NCI-H2081 (cell line): ENCODE measurements at places on chromosomes 4 and X.
A peak's percentile ranks its signal among the peaks of the same experiment; 100 is the strongest.

GRCh38 chr4:111781611-111782010, 363.6 kb upstream of the FAM241A start:
- DNase-seq: no peak

GRCh38 chr4:85777908-85778631, 303.1 kb downstream of the ARHGAP24 start:
- no peak for DNase-seq

DNA sequence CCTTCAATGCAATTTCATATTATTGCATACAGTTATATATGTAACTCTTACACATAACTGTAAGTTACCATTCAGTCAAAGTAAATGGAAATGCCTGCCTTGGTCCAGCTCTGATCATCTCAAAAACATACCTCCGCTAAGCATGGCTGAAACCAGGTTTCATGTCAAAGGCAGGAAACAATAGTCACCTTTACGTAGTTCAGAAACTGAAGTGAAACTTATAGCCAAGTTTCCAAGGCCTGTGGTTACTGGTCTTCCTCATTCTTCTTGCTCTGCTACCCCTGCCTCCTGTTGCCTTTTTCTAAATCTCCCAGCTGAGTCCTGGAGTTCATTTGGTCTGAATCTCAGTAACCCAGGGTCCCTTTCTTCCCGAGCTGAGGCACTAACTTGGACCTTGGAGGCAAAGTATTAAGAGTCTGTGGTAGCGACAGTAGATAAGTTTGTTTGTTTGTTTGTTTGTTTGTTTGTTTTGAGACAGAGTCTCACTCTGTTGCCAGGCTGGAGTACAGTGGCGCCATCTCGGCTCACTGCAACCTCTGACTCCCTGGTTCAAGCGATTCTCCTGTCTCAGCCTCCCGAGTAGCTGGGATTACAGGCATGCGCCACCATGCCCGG, 30.8 kb downstream of the DAPP1 start:
- DNase-seq: no peak

- peak; percentile 40 for DNase-seq
These were observed 545 bp downstream of the ABCE1 start for GRCh38 chr4:145098675-145099037.

DNA sequence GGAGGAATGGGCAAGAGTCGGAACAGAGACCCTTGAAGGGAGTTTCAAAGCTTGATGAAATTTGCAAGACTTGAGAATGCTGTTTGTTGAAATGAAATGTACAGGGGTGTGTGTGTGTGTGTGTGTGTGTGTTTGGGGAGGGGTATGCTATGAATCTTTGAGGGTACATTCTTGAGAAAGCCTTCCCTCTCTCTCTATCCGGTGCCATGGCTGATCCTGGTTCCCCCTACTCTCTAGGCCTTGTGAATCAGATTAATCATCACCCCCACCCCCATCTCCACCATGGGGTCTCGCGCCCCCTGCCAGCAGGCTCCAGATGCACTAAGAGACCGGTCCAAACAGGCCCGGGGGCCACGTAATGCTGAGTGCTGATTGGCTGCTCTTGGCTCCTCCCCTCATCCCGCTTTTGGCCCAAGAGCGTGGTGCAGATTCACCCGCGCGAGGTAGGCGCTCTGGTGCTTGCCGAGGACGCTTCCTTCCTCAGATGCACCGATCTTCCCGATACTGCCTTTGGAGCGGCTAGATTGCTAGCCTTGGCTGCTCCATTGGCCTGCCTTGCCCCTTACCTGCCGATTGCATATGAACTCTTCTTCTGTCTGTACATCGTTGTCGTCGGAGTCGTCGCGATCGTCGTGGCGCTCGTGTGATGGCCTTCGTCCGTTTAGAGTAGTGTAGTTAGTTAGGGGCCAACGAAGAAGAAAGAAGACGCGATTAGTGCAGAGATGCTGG, at the start of gene HTR2C:
TSS of gene HTR2C (plus strand) at position 441 of the 729 bp plus-strand sequence. CDS start 142,851 bp downstream, outside the sequence.
- DNase-seq: no peak

DNA sequence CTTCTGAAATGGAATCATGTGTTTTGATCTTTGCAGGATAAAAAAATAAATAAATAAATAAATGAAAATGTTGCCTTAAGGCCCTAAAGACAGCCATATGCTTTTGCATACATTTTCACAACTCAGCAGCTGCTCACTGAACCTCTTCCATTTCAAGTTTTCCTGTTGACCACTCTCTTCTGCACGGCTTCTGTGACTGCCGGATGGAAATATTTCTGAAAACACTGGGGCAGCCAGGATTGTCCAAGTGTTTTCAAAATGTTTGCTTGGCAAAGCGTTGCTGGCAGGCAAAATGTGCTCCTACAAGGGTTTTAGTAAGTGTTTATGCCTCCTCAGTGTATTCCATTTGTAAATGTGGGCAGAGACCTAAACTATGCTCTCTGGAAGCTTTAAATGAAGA, 208.1 kb upstream of the IL1RAPL1 start:
- DNase-seq: no peak

DNA sequence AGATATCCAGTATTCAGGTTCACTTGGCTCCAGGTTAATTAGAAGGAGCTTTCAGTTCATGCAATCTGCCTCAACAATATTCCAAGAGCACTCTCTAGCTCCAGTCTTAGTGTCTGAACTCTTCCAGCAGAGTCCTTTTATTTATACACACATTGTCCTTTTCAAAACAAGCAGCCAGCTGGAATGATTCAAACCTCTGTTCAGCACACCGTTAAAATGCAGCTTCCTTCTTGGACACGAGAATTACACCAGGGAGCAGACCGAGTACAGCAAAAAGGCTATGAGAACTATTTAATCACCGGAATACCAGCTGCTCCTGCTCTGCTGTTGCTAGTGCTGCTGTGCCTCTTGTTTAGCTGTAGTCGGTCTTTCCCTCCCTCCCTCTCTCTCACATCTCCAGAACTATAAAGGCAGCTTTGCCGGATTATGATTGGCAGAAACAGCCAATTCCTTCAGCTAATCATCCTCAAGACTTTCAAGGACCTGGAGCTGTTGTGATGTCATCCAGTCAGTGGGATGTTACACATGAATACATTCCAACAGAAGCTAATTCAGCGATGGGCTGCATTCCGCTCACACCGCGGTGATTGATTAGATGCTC, at the start of gene NDST4:
TSS of gene NDST4 (minus strand) at position 115 of the 601 bp plus-strand sequence. CDS start 36,584 bp downstream, outside the sequence.
- peak; percentile 85 for DNase-seq

DNA sequence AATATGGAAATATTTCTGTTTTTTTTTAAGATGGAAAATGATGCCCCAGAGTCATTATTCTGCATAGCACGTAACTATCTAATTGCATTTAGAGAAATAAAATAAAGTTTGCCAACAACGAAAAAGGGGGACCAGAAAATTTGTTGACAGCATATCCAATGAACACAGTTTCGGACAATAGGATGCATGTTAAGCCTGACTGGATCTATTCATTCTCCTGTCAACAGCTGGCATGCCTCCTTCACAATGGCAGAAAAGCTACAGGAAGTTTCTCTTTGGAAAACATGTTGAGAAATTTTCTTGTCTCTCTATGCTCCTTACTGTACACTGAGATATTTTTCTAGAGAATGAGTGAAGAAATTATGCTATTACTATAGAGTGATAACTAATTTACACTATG, 262.5 kb downstream of the GRID2 start:
- DNase-seq: no peak

GRCh38 chr4:47406408-47406807, 57.1 kb downstream of the COMMD8 start:
- DNase-seq: no peak

- peak; percentile 30 for DNase-seq
These were observed 223.4 kb upstream of the PRPS2 start for GRCh38 chrX:12567857-12568256.

GRCh38 chr4:67522851-67523671, 22.2 kb downstream of the CENPC start:
- DNase-seq: no peak

DNA sequence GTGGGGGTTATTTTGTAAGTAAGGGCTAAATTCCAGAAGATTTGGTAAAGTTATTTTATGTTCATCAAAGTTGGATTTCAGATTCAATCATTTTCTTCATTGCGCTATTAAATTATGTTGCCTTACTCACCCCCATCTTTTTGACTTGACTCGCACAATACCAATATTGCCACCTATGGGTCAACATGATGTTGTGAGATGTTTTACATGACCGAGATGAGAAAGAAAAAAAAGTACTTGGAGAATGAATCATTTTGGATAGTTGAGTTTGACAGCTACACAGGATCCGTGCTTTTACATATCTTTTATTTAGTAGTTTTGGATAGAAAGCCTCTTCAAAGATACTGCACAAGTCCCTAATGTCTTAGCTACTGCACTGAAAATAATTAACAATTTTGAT, 224.2 kb upstream of the EMCN start:
- DNase-seq: no peak

DNA sequence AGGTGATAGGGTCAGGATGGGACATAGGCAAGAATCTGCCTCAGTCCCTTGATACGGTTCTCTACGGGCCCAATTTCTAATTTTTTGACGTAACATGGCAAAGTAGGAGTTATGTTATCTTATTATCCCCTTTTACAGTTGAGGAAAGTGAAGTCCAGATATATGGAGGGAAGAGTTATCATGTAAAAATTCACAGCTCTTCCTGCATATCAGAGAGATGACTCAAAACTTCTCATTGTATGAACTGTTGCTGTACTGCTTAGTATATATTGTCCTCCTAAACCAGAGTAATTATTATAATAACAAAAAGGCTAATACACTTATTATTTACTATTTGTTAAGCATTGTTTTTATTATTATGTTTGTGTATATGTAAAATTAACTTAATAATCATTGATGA, 260.5 kb upstream of the IGFBP7 start:
- no peak for DNase-seq

DNA sequence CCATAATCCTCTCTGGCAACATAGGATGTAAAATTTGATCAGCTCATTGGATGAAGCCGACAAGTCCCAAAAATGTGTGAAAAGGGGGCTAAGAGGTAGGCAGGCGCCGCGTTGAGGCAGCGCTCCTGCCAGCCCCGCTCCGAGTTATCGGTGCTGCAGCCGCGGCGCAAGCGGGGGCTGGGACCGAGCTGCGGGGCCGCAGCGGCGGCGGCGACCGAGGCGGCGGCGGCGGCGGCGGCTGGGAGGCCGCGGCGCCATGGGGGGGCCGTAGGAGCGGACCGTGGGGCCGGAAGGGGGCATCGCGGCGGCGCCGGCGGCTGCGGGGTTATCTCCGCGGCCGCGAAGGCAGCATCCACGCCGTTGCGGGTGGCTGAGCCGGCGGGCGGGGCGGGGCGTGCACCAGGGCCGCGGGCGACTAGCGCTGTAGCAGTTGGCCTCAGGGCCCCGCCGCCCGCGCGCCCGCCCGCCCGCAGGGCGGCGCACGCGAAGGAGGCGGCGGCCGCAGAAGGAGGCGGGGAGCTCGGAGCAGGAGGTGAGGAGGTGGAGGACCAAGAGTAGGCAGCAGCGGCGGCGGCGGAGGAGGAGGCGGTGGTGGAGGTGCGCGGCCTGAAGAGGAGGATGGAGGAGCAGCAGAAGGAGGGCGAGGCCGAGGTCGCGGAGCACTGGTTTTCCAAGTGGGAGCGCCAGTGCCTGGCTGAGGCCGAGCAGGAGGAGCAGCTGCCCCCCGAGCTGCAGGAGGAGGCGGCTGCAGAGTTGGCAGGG, 126.0 kb upstream of the CXorf66 start:
- DNase-seq: no peak

GRCh38 chr4:113071805-113072204, 22.4 kb downstream of the ANK2 start:
- DNase-seq: no peak

GRCh38 chrX:729583-730409, 99.2 kb downstream of the SHOX start:
- DNase-seq: no peak

- DNase-seq: no peak
These were observed 118.0 kb upstream of the GLRA2 start for GRCh38 chrX:14411326-14411725.

GRCh38 chrX:25011589-25012432, 4.0 kb downstream of the ARX start:
- no peak for DNase-seq

DNA sequence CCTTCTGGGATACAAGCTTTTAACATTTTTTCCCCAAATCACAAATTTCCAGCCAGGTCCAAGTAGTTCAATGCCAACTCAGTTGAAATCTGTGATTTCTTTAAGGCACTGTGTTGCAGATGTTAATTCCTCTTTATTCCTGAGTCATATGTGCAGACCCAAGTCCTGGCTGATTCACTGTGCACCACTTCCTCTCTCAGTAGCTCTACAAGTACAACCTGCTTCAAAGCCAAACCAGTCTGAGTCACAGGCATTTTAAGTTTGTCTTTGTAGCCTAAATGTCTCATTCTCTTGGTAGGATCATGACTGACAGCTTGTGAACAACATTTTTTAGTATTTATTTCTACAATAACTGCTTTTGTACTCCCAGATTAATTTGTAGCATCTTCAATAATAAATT, 165.6 kb upstream of the S100G start:
- DNase-seq: no peak

GRCh38 chr4:117154251-117154650, 68.9 kb upstream of the TRAM1L1 start:
- DNase-seq: no peak

DNA sequence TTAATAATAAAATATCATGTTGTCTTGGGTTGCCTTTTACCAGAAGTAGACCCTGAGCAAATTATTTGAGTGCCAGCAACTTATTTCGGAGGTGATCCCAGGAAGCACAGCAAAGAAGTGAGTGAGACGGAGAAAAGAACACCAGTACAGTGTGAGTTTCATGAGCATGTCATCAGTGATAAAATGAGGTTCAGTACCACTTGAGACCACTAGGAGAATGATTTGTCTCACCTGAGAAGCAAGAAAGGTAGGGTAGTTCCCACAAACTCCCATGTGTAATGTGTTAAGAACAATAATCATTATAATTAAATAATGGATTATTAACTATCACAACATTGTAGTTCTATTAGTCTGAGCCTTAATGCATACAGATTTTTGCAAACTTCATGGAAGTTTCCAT, 112.8 kb upstream of the DMD start:
- DNase-seq: no peak

- DNase-seq: peak; percentile 32
These were observed 11.3 kb upstream of the ANOS1 start for GRCh38 chrX:8743126-8743732.

- DNase-seq: no peak
These were observed 1.9 kb upstream of the MAMLD1 start for GRCh38 chrX:150361070-150361776.

DNA sequence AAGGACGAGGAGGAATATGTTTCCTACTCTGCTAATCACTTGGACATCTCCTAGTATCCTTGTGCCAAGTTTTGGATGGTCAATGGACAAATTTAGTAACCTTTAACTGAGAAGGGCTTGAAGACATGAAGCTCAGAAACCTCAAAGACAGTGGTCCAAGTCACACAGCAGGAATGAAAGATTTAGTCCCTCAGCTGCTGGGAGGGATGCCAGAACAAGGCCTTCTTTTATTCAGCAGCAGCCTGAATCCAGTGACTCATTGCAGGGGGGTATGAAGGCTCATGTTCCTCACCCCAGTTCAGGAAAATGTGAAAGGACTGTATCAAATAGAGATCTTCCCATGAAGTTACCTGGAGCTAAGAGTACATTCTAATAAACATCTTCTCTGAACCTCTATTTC, 214.9 kb upstream of the UGT8 start:
- no peak for DNase-seq

- DNase-seq: no peak
These were observed 29.6 kb downstream of the MCUB start for GRCh38 chr4:109589605-109590004.
